Stomach (tissue), 19 donors: ENCODE measurements at places on chromosomes 1 and 21.

GRCh38 chr1:151760597-151761385 lies 2.5 kb downstream of the MRPL9 start:
- no peak for DNase-seq

DNA sequence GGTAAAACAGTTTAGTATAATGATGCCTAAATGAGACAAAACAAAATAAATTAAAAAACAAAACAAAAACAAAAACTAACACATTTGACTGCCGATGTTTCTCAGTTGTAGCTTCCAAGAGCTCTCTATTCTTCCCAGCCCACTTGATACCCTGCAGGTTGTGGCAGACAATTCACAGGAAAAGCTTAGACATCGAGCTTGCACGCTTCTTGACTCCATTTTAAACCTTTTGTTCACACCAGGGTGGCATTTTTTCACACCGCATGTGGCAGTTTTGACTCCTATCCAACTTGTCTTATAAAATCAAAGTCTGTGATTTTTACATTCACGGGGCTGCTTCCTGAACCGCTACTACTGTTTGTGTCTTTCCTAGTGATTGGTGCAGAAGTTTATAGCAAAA lies 575.9 kb downstream of the USP25 start:
- no peak for DNase-seq

DNA sequence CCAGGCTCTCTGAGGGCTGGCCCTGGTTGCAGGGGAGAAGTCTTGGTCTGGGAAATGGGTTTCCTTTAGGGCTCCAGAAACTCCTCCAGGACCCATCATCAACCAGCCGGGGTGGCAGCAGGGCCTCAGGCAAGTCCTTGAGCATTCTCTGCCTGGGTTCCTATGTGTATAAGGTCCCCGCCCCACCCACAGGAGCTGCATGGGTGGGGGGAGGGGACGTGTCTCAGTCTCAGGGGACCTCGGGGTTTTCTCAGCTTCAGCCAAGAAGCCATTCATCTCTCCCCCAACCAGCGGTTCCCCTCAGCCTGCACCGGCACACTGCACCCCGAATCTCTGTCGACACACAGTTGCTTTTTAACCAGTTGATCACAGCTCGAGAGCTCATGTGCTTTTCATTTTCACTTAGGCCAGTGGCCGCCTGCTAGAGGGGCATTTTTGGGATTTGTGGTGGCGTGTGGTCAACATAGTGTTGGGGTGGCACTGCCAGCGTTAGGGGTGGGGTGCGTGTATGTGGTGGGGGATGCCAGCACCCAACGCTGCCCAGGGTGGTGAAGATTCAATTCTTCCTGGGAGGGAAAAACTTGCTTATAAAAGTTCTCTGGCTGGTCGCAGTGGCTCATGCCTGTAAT lies 6.5 kb downstream of the RUNX3 start:
- no peak for DNase-seq

- DNase-seq, result no peak
Measured at GRCh38 chr1:183841950-183842794, 37.3 kb downstream of the RGL1 start.

DNA sequence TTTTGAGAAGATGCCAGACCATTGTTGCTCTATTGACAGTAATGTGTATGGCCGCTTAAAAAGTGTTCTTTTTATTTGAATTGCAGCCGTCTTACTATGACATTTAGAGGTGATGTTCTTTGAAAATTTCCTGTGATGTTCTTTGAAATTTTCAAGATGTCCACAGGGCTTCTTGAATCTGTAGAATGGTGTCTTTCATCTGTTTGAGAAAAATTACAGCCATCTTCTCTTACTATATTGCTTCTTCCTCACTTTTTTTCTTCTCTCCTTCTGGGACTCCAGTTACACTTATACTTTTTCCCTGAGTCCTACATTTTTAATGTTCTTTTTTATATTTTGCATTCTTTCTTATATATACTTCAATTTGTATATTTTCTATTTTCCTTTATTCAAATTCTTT lies 57.4 kb downstream of the DIP2A start:
- DNase-seq, result no peak

DNA sequence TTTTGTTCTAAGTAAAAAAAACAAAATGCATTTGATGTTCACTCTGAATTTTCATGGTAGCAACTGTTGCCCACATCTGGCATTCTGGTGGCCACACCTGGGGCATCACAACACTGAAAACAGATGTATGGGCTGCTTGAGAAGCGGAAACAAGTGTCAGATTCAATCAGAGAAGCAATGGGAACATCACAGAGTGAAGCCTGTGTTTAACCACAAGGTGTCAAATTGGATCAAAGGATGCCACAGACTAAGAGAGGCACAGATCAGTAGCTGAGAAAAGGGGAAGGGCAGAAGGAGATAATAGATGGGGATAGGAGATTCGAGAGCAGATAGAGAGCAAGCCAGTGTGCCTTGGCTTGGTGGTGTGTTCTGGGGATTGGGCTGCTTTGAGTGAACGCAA lies 49.8 kb upstream of the MTF2 start:
- peak; percentile 50 for DNase-seq

DNA sequence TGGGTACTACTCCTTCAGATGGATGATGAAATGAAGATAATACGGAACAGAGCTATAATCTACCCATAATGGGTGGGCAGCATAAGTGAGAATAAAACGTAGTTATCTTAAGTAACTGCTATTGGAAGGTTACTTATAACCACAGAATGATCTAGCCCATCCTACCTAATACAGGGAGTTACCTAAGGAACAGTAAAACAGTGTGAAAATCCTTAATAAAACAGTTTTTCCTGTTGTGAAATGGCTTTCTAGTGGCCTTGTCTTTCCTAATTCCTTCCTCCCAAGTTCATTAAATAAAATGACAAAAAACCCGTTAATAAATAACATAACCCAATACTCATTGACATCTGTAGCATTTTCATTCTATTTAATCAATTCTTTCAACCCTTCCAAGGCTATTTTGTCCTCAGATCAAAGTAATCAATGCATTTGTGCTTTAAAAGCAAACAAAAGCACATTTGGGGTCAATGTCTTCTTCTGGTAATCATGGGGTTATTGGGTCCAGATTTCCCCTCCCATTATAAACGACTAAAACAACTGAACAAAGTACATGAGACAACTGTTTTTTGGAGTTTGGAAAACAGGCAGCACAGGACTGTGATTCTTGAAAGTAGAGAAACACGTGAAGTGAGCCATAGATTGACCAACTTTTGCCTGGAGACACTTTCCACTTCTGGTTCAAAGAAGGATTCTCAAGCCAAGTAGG lies 42.0 kb downstream of the PAPPA2 start:
- DNase-seq, result no peak
